ENCODE measurements at places on chromosomes 4 and X.

GRCh38 chrX:24839331-24839730 lies 145.6 kb downstream of the POLA1 start:
- no peak for DNase-seq

GRCh38 chr4:56958111-56958517 lies 19.3 kb downstream of the NOA1 start:
- DNase-seq = no peak

DNA sequence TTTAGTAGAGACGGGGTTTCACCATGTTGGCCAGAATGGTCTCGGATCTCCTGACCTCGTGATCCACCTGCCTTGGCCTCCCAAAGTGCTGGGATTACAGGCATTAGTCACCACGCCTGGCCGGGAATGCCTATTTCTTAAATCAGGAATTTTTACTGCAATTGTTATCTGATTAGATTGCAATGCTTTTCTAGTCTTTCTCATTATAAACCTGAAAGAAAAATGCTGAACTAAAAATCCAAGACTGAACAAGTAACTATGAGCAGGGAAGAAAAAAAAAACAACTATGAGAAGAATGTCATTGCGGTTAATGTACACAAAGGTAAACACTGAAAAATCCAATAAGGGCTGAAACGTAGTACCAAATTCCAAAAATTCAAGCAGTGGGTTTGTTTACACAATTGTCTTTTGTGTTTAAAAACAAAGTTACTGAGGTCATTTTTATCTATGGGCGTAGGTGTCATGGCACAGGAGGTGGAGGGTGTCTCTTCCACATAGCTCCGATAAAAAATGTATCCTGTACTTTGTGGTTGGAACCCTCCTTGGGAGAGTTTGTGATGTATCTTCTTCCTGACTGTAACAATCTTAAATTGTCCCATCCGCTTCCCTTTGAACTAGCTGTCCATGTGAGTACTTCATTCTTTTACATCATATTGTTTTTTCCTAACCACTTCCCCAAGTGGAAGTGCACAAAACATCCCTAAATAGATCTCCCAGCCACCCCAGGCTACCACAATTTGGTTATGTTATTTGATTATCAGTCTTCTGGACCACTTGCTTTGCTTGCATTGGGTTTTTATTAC lies 11.1 kb upstream of the TMEM156 start:
- no peak for DNase-seq

GRCh38 chr4:72326692-72327632 lies 242.1 kb downstream of the ADAMTS3 start:
- no peak for DNase-seq

DNA sequence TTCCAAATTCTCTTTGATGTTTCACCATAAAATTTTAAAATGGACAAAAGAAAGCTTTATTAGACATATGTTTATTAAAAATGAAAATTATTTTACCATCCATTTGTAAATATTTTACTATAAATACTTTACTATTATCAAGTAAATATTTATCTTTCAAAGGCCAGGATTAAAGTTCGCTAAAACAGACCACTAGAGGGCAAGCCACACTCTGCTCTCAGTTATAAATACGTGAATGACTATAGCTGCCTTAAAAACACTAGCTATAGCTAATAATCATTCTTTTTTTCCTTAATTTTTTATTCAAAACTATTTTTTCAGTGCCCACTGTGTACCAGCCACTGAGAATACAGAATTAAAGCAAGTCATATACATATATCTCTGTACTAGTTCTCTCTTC lies 38.6 kb downstream of the UNC5C start:
- DNase-seq = no peak

GRCh38 chrX:97524997-97525396 lies 641.3 kb downstream of the RPA4 start:
- DNase-seq = no peak

- no peak for DNase-seq
Observed at GRCh38 chr4:89661173-89661899, 175.6 kb downstream of the SNCA start.

GRCh38 chrX:136635235-136635634 lies 12.7 kb upstream of the CD40LG start:
- DNase-seq = no peak

DNA sequence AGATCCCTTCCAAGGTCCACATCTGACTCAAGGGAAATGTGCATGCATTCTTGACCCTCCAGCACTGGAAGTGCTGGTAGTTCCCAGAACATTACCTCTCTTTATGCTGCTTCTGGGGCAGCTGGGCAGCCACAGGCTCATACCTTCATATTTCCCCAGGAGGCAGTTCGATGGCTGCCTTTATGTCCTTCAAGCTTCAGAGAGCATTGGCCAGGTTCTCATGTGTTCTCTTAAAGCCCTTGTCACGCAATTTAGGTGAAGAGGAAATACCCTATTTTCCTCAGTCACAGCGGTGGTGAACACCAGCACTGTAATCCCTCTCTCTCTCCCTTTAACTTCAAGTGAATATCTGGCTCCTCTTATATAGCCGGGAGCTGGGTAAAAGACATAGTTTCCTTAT lies 134.3 kb downstream of the MID1IP1 start:
- DNase-seq = no peak

DNA sequence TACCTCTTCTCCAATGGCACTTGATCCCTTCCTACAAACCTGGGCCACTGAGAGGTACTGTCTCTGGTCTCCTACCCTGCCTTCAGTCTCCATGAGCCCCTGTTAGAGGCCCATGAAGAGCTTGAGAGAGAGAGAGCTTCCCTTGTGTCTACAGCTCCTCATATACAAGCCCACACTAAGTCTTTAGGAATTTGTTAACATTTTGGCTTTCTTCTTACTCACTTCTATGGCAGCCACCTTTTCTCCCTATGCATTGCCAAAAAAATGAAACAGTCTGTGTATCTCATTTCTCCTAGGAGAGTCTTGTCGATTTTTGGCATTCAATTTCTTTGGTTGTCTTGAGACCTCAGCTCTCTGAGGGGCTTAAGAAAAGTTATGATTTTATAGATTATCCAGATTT lies 90.9 kb upstream of the LNX1 start:
- no peak for DNase-seq

- no peak for DNase-seq
Observed at GRCh38 chrX:68944211-68944610, 115.4 kb downstream of the EFNB1 start.

DNA sequence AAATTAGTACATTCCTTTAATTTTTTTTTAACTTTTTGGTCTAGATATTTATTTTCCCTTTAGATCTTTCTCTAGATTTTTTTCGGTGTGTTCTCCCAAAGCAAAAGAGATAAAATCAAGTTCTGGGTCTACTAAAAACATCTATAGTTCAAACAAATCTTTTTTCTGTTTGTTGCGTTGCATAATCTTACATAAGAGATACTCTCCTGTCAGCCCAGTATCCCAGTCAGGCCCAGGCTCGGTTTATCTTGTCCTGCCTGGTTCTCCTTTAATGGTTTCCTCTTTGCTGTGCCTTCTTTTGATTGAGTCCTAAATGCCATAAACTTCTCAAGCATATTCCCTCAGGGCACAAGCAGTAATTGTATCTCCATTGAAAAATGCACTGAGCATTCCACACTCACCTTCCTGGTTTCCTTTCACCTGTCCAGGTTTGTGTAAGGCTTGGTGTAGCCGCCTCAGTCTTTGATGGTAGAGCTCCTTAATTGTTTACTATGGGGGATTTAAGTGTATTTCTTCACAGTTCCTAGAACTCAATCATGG lies 104.9 kb downstream of the TMEM131L start:
- no peak for DNase-seq

- DNase-seq = no peak
Observed at GRCh38 chr4:111959222-111959621, 186.0 kb upstream of the FAM241A start.

GRCh38 chr4:174553828-174554227 lies 31.5 kb upstream of the HPGD start:
- no peak for DNase-seq
